AG08396 (cell line): ENCODE measurements at places on chromosomes 16 and 17.

DNA sequence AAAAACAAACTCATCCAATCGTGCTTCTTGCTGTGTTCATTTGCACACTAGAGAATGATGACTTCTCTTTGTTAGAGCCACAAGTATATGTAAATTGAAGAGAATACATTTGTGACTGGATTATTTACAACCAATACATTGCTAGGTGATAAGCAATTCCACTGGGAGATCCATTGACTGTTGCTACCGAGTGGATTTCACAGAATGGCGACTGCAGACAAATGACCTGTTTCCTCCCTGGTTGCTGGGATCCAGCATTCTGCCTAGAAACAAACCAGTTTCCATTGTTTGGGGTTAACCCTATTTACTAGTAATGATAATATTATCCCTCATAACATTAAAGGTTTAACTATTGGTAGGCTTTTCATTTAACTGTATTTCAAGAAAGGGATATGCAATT, 36.9 kb upstream of the CPHXL start:
- DNase-seq, result no peak

- no peak for DNase-seq
These were observed 22.2 kb downstream of the CARD14 start for GRCh38 chr17:80191865-80192661.

- DNase-seq, result no peak
These were observed 10.3 kb upstream of the RPL38 start for GRCh38 chr17:74192950-74193781.

- DNase-seq, result no peak
These were observed 833.4 kb upstream of the GOT2 start for GRCh38 chr16:59567496-59567895.

GRCh38 chr16:22052980-22053379, 39.4 kb upstream of the VWA3A start:
- no peak for DNase-seq

DNA sequence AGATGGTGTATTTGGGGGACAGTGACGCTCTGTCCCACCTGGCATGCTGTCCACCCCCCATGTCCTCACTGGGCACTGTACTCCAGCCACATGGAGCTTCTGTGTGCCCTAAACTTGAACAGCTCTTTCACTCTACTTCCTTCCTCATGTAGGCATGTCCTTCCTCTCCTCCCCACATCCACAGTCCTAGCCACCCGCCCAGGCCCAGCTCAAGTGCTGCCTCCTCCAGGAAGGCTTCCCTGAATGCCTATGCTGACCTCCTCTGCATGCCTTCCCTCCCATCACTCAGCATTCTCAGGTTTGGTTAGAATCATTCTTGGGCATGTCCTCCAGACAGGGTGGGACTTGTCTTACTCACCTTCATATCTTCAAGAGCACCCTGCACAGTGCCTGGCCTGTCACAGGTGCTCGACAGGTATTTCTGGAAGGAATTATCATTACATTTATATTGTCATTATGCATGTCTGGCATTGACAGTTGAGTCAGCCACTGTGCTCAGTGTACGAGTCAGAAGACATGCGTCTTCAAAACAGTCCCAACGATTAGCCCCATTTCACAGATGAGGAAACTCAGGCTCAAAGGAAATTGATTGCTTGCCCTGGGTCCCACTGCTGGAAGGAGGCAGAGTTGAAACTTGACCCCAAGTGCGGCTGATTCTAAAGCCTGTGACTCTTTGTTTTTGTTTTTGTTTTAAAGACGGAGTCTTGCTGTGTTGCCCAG, 42.1 kb upstream of the TOB1 start:
- DNase-seq, result no peak

- no peak for DNase-seq
These were observed 116.9 kb downstream of the DNAH3 start for GRCh38 chr16:21033704-21034103.

DNA sequence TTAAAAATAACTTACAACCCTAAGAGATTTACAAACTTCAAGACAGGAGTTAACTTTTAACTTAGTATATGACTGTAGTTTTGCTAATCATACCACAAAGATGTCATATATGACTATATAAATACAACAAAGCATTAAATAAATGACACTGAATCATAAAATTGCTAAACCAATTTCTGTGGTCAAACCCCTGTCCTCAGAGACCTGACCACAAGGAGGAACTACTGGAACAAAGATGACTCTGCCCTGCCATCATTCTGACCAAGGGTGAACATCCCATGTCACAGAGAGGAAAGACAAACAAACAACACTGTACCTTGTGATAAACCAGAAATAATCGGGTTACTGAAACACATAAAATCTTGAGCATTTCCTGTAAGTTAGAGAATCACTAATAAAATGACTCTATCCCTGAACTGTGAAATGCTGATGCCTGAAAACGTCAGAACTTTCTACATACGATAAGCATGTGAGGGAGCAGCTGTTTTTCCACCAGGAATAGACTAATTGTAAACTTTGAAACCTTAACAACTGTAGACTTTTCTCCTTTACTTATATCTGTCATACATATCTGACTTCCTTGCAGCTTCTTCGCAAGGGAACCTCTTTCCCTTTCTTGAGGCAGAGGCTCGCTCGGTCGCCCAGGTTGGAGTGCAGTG, 47.9 kb downstream of the WDR59 start:
- peak; percentile 52 for DNase-seq

- DNase-seq, result no peak
These were observed 186.5 kb upstream of the CCL2 start for GRCh38 chr17:34068571-34068970.

- DNase-seq, result no peak
These were observed 485.1 kb downstream of the XYLT1 start for GRCh38 chr16:16985707-16986106.

DNA sequence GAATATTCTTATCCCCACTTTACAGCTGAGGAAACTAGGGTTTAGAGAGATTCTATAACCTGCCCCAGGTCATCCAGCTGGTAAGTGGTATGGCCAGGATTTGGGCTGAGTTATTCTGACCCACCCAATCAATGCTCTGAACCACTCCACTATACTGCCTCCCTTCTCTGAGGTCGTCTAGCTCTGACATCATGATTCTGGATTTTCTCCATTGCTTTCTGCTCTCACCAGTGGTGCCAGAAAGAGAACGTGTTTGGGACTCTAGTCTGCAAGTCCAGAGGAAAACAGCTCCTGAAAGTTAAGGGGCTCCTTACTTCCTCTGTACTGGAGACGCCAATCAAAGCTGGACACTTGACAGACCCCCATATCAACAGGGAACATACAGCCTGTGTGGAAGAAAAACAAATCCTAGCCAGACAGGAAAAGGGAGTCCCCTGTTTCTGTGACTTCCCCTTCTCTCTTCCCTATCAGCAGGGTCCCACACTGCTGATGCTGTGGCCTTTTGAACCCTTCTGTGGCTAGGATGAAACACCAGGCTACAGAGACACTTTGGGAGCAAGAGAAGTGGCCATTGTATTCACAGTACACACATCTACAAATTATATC, 6.0 kb upstream of the EZH1 start:
- DNase-seq, result no peak

DNA sequence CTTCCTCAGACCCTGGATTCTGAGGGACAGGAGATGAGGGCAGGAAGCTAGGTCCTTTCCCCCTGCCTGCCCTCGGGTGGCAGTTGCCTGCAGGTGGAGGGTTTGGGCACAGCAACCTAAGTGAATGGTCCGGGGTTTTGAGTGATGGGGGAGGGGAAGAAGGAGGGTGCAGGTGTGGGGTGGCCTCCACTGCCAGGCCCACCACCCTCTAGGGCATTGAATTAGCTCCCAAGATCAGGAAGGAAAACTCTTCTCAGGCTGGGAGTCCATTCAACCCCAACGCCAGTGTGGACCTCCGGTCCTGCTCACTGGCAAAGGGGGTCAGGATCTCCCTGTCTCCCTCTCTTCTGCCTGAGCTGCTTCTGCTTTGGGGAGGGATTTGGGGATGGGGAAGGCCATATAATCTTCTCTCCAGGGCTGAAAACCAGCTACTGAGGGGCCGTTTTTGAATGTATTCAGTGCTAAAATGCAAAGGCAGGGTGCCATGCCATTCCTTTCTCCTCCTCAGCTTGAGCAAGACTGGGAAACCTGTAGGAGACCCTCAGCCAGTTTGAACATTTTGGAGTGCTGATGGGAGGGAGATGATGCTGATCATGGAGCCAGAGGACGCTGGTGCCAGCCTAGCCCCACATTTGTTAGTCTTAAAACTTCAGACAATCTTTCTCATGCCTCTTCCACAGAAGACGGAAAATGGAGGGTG, 18.8 kb downstream of the GRB7 start:
- DNase-seq, result no peak

GRCh38 chr17:10233161-10233560, 34.8 kb upstream of the GAS7 start:
- DNase-seq, result no peak

DNA sequence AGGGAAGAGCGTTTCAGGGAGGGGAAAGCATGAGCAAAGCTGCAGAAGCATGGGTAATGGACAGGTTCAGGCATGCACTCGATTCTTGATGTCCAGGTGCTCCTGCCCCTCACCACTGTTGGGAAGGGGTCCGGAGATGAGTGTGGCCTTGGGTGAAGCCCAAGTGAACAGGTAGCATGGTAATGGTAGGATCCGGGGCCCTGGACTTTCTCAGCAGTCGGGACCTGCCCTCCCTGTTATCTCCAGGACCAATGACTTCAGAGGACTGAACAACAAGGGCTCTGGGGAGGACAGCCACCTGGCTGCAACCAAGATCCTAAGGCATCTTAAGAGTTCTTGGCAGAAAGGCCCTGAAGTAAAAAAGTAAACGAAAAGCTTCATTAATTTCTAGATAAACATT, 306.8 kb downstream of the CPPED1 start:
- no peak for DNase-seq

DNA sequence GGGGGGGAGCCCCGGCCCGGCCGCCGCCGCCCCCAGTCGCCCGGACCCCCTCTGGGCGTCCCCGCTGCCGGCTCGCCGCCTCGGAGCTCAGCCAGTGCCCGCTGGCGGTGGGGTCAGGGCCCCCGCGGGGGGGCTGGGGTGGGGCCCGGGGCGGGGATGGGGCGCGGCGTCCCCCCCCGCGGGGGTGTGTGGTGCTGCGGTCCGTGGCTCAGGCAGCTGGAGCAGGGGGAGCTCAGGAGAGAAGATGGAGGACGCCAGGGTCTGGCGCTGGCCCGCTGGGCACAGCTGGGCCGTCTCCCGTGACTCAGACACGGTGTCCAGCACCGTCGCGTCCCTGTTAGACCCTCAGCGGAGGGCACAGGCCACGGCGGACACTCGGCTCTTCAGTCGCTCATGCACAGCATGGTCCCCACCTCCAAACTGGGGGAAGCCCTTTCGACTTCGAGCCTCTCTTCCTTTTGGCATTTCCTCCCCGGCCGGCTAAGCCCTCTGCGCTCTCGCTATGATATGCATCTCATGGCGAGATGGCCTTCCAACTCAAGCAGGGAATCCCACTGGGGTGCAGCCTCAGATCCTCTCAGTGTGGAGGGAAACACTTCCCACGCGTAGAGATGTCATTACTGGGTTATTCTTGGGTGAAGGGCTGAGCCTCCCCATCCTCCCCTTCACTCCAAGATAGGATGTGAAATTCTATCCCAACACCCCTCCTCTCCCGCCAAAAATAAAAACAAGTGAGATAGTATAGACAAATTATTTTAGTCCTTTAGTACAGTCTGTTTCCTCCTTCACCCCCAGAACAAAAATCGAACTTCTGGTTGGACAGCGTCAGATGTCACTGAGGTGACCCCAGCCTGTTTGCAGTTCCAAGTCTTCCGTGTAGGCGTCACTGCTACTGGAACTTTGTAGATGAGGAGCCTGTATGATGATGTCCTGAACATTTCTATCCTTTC, 522 bp upstream of the VEZF1 start:
- peak; percentile 90 for DNase-seq

DNA sequence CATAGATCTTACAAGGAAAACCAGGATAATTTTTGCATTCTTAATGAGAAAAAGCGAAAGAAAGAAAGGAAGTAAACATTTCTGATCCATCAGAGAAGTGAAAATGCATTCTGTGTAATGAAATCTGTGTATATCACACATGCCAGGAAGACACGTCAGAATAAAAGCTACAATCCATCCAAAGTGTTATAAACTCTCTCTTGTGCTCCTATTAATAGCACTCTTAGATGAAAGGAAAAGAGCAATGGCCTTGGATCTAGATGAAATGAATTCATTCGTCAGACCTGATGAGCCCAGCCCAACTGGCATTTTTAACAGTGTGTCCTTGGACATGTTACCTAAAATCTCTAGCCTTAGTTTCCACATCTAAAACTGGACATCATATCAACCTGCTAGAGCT, 885.5 kb downstream of the CDH11 start:
- no peak for DNase-seq

DNA sequence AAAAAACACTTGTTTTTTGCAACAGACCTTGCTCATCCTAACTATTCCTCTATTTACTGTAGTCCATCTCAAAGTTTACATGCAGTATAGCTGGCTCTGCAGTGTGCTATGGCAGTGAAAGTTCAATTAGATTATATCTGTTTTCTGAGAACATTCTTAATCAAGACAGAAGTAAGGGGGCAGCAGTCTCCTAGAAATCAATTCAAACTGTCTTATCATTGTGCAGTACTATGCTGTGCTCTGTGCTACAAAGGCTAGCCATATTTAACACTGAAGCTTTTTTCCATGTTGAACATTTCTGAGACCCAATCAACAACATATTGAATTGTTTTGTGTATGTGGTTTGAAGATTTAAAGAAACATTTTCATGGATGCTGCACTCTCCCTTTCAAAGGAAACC, 11.4 kb downstream of the NETO2 start:
- no peak for DNase-seq

GRCh38 chr17:57602896-57603295, 142.2 kb downstream of the CCDC182 start:
- DNase-seq, result no peak

DNA sequence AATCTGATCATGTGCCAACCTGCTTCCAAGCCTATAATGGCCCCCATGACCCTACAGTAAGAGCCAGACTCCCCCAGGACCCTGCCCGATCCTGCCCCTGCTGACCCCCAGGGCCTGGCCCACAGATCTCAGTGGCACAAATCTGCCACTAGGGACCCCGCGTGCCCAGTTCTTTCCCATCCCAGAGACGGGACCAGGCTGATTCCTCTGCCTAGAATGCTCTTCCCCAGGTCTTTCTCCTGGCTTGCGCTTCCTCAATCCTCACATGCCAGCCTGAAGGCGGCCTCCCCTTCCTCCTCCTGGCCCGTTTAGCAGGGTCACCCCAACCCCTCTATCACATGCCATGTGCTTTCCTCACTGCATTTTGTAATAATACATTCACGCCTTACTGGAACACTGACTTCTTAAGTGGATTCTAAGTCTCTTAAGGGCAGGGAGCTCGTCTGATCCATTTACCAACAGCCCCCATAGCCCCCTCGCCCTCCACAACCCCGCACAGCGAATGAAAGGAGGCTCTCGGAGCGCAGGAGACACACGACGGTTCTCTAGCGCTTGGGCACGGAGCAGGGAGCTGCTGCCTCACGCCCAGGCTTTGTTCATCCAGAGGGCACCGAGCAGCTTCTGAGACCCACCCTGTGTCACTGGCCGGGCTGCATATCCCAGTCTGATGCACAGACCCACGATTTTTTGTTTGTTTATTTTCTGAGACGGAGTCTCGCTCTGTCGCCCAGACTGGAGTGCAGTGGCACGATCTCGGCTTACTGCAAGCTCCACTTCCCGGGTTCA, 1.2 kb downstream of the TRIM65 start:
- DNase-seq, result peak; percentile 61

- no peak for DNase-seq
These were observed 163.7 kb downstream of the CYB561 start for GRCh38 chr17:63282455-63282854.
